ENCODE measurements at places on chromosomes 7 and 10.

GRCh38 chr7:120825152-120825551 is 32.8 kb downstream of the TSPAN12 start:
- DNase-seq: no peak

DNA sequence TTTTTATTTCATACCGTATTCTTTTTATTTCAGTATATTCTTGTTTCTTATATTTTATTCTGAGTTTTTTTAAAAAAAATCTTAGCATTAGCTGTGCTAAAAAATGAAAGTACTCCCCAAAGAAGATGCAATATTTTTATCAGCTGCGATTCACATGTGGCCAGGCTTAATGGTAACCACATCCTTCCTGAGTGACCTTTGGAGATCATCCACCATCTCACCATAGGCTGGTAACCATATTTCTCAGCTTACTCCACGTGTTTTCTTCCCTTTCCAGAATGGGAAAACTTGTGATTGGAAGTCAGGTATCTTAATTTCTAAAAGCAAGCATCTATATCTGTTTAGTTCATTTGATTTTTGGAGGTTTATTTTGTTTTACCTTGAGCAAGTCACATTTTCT is 18.8 kb upstream of the LIPM start:
- no peak for DNase-seq

GRCh38 chr10:79196470-79197461 is 128.0 kb downstream of the ZMIZ1 start:
- peak; percentile 44 for DNase-seq

GRCh38 chr7:27535795-27536194 is 126.9 kb downstream of the HIBADH start:
- DNase-seq: no peak

GRCh38 chr10:31031205-31031557 is 484 bp downstream of the ZNF438 start:
- DNase-seq: no peak

GRCh38 chr10:93437086-93437945 is 44.8 kb downstream of the MYOF start:
- DNase-seq: no peak

- DNase-seq: no peak
These were observed 330.4 kb upstream of the SEMA3A start for GRCh38 chr7:84524714-84525694.

DNA sequence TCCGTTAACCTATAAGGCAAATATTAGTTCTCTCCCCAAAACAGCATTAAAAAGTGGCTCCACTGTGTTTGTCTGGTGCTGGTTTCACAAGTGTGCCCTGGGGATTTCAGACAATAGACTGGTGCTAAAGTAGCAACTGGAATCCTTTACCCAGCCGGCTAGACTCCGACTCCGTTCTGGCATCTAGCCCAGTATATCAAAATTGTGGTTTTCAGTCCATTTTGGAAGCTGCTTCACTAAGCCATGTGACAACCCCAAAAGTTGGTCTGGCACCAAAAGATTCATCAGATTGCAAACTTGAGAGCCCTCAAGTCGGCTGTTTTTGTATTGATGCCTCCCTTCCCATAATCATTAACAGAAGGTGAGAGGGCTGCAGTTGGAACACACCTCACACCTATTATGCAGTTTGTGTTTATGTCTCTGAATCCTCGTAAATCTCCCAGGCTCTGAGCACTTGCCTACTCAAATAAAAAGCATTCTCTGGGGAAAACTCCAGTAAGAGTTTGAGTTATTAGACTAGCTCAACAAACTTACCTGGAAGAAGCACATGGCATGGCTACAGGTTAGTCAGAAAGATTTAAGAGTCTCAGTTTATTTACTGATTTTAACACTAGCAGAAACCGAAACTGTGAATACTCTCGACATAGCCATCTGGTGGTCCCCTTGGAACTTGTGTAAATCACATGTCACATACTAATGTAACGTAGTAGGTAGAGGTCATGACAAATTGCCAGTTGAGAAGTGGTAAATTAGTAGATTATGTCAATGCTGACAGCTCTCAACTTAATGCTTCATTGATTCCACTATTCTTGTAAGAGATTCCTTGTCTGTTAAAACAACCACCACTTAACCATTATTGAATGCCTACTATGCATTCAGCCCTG is 14.8 kb upstream of the WNT16 start:
- DNase-seq: no peak

- no peak for DNase-seq
These were observed 20.4 kb downstream of the CCNY start for GRCh38 chr10:35356725-35357092.

Data from central memory CD4-positive, alpha-beta T cell (primary cell).